ENCODE measurements at places on chromosomes 6 and 20. TPM values are rescaled to one million over a fixed set of nuclear protein-coding genes. Genes with fewer than 3 reads are reported as not detected.

DNA sequence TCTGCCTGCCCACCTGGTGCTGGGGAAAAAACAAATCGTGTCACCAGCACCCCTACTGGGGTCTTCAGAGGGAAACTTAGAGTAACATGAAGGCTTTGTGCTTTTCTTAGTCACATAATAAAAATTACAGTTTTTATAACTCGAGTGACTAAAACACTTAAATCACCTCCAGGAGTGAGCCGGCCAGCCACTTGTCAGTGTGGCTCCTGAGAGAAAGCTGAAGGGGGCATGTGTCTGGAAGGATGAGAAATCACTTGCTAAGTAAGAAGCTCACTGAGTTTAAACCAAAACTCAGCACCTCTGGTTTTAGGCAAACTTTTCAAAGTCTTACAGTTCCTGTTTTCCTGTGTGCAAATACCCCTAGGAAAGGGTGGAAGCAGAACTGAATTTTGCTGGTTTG lies 372.2 kb downstream of the CDH26 start:
- DNase-seq: no peak

DNA sequence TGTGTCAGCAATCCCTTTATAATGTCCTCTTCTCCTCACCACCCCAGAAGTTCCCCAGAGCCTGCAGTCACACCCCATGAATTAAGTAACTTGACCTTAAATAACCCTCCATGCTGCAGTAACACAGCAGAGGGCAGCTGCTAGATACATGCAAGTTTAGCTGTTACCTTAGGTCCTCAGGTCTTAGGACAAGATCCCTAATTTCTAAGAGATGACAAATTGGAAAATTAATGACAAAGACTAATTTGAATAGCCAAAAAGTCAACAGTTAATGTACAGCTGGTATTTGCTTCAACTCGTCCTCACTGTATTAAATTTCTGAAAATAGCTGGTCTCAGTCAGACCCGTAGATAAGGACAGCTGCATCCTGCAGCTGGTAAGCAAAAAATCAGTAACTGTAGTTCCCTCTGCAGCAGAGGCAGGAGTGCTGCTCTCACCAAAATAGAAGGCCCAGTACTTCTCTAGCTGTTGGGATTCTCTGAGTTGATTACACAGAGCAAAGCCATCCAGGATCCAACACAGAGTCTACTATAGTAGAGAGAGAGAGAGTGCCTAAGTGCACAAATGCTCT lies 62.4 kb downstream of the TNFRSF21 start:
- no peak for DNase-seq

DNA sequence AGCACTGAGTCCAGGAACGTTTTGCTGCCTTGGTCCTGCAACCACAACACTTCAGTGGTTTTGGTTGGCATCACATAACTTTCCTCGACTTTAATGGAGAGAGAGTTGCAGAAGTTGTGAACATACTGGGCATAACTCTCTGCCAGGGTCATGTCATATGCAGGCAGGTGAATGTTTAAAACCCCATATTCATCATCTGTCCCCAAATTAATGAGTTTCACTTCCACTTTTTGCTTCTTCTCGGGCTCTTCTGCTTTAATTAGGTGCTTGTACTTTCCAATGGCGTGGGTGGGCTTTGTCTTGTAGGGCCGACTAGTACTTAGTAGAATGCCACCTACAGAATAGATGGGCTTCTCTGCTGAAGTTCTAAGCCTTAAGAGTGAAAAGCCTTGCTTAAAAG lies 45.2 kb upstream of the TFAP2A start:
- no peak for DNase-seq

- no peak for DNase-seq
Measured at GRCh38 chr6:121668259-121668658, 232.8 kb downstream of the GJA1 start.

GRCh38 chr20:64143018-64143801 lies 21.0 kb upstream of the MYT1 start:
- DNase-seq: no peak

- DNase-seq: peak; percentile 62
Measured at GRCh38 chr6:143232849-143233248, 172.2 kb downstream of the AIG1 start.

- DNase-seq: no peak
Measured at GRCh38 chr6:168968228-168968627, 285.4 kb downstream of the THBS2 start.

- no peak for DNase-seq
Measured at GRCh38 chr20:57287007-57287880, 20.8 kb upstream of the BMP7 start.

GRCh38 chr6:38982470-38982869 lies 66.1 kb upstream of the GLP1R start:
- DNase-seq: no peak

GRCh38 chr6:44564906-44565524 lies 177.5 kb downstream of the CDC5L start:
- no peak for DNase-seq

DNA sequence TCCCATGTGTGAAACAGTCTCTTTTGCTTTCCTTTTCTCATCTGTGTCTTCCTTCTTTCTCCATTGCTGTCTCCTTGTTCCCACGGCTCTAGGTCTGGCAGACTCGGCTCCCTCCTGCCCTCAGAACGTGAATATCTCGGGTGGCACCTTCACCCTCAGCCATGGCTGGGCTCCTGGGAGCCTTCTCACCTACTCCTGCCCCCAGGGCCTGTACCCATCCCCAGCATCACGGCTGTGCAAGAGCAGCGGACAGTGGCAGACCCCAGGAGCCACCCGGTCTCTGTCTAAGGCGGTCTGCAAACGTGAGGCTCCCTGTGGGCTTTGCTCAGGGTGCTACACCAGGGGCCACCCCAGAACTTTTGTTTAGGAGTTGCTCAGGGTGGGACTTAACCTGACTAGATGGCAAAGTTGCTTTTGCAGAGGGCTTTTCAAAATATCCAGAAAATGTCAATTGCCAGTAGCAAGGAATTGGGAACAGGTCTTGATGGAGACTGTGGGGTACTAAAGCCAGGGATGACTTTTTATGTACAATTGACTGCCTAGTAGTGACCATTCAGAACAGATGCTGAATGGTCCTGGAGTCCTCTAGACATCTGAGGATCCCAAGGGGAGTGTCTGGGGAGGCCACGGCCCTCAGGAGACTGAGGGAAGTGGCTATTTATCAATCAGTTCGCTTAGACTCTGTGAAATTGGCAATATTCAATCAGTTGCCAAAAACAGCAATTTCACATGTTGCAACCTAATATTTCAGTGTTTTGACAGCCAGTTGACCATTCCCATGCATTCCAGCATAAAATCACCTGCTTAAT lies 550 bp downstream of the C2 start:
- DNase-seq: no peak

- DNase-seq: no peak
Measured at GRCh38 chr6:142240179-142240578, 61.6 kb upstream of the ADGRG6 start.

DNA sequence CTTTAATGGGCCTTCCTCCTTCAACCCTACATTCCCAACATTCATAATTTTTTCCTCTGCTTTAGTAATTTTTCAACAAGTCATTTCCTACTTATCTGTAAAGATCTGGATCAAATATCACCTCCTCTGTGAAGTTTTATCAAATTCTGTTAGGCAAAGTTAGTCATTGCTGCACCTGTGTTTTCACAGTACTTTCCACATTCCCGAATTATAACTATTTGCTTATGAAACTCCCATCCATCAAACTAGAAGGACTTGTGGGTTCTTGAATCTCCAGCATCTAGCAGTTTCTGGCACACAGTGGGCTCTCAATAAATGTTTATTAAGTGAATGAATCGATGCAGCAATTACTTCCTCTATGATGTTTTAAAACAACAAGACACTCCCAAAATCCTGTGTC lies 257.6 kb downstream of the HDGFL1 start:
- DNase-seq: no peak

OOEP gene
- not detected for total RNA-seq

CCN2 gene
- 12.0 TPM for total RNA-seq

PGC gene
- not detected for total RNA-seq

MAPK13 gene
- total RNA-seq: 6.6 TPM

GSTA2 gene
- total RNA-seq: not detected

EDN1 gene
- 8.3 TPM for total RNA-seq

IL17A gene
- not detected for total RNA-seq

KIF6 gene
- total RNA-seq: 0.46 TPM
